ENCODE measurements at places on chromosomes 2 and 18.

DNA sequence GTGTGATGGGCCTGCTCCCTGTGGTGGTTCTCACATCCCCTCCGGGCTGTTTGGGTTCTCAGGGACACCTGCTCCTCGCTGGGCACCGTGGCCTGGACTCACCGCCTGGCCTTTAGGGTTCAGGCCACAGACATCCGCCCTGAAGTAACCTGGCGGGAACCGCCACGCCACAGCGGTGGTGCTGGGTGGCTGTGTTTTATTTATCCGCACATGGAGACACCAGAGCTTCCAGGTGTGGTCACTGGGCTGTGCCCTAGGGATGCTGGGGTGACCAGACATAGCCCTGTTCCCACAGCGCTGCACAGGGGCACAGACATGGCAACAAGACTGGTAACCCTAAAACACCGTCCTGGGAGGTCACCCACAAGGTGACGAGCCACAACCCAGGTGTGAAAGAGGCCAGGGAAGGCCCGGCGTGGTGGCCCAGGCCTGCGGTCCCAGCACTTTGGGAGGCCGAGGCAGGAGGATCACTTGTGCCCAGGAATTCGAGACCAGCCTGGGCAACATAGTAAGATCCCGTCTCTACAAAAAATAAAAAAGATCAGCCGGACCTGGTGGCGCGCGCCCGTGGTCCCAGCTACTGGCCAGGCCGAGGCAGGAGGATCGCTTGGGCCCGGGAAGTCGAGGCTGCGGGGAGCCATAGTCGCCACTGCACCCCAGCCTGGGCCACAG lies 649 bp upstream of the HSBP1L1 start:
- no peak for DNase-seq

DNA sequence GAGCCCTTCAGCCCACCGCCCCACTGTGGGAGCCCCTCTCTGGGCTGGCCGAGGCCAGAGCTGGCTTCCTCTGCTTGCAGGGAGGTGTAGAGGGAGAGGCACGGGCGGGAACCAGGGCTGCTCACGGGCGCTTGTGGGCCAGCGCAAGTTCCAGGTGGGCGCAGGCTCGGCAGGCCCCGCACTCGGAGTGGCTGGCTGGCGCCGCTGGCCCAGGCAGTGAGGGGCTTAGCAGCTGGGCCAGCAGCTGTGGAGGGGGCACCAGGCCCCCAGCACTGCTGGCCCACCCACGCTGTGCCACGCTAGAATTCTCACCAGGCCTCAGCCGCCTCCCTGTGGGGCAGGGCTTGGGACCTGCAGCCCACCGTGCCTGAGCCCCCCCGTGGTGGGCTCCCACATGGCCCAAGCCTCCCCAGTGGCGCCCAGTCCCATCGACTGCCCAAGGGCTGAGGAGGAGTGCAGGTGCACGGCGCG lies 45.2 kb downstream of the SLC5A7 start:
- DNase-seq: no peak

DNA sequence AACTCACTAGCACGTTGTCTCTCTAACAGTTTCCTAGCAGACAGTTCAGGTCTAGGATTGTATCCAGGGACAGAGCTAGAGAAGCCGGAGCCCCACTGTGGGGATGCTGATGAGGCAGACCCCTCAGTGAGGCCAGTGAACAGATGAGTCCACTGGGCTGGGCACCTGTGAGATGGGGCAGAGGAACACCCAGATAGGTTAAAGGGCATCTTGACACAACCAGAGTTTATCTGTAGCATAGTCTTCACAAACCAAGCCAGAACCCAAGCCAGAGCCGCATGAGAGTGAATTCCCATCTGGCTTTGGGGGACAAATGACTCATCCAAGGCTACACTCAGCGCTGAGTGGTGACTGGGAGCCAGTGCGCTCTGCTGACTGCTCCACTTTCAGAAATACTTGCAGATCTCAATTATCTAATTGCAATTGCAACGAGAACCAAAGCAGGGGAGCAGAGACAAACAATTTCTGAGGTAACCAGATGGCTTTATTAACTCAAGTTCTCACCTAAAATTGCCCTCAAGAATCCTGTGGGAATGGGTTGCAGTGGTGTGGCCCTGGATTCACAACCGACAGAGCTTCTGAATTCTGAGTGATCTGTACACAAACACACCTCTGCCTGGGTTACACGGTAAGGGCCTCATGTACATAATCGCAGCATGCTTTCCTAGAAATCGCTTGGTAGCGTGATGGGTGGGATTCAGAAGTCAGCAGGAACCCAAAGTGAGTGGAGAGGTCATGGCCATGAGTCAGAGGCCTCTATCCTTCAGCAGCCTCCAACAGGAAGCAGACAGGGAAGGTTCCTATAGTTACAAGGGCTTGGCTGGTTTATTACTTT lies 48.7 kb upstream of the MSH2 start:
- DNase-seq: no peak

- no peak for DNase-seq
These were observed 69.4 kb upstream of the SMAD7 start for GRCh38 chr18:49020129-49020528.

DNA sequence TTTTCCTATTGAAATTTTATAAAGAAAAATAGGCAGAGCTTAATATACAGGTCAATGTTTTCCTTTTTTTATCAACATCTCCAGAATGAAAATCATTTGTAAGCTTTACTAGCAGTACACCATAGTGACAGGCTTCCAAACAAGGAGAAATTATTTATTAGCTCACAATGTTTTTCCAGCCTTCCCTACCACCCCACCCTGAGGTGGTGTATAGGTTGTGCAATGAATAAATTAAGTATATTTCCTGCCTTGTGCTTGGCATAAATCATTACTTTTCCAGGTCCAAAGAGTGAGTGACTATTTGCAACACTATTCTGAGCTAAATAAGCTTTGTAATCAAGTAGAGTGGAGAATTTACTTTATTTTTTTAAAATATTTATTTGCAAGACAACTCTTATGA lies 876.2 kb upstream of the POU3F3 start:
- DNase-seq: no peak

- no peak for DNase-seq
These were observed 40.0 kb upstream of the DNAH7 start for GRCh38 chr2:196108604-196109003.

Data from CD4-positive, alpha-beta T cell treated with Interleukin-2 at 100 ng/mL for 4 hours (primary cell).